Testis (tissue), 5 donors: ENCODE measurements at places on chromosomes 1 and 21. TPM values are rescaled to one million over a fixed set of nuclear protein-coding genes. Genes with fewer than 3 reads are reported as not detected.

The ADORA3 gene
- polyA plus RNA-seq, result 2.5 TPM

The C8B gene
- polyA plus RNA-seq, result 0.59 TPM

The SIM2 gene
- polyA plus RNA-seq, result 0.90 TPM

The PSRC1 gene
- 24.0 TPM for polyA plus RNA-seq

The LCE2A gene
- polyA plus RNA-seq, result not detected

The OSCP1 gene
- 199 TPM for polyA plus RNA-seq

DNA sequence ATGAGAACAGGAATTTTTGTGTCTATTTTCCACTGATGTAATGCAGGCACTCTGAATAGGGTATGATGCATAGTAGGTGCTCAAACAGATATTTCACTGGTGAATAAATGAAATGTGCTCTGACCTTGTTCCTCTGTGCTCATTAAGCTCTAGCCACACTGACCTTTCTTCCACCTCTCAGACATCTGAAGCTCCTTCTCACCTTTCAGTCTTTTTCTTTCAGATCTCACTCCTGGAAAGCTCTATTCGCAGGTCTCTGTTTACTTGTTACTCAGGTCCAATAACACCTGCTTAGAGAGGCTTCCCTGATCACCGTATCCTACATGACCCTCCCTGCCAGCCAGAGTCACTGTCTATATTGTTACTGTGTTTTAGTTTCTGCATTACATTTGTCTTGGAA, 59.2 kb upstream of the IVNS1ABP start:
- no peak for DNase-seq

DNA sequence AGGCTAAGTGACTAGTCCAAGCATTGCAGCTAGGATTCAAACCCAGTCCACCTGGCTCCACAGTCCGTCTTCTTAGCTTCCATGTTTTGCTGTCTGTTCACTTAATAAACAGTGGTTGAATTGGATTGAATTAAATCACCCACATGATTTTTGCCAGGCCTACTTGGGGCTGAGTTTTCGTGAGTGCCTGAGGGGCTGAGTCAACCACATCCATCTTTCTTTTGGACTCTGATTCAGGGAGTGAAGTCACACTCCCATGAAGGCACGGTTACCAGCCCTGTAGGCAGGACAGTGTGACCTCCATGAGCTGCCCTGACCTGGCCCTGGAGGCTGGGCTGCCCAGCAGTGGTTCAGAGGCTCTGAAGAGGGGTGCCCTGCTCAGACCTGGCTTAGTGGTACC, 123.7 kb downstream of the ACTL8 start:
- DNase-seq, result no peak

DNA sequence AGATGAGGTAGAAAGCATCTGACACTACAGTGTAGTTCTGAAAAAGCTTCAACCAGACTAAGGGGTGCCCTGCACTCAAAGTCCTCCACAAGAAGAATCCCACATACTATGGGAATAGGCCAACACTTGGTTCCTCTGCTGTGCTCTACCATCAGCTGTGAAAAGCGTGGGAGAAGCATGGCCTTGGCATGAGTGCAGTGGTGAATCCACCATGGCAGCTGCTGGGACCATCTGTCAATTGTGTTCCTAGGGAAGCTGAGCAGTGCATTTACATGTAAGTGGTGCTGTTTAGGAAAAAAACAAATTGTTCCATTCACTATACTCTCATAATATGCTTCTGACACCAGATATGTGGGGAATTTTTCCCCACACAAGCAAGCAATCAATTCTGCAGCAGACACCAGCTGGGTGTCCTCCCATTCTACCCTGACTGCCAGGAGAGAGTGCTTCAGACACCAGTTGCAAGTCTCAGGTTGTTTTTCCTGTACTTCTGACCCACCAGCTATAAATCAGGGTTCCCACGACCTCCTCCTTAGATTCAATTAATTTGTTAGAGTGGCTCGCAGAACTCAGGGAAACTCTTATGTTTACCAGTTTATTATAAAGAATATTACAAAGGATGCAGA, 230.8 kb upstream of the CHRM3 start:
- no peak for DNase-seq

DNA sequence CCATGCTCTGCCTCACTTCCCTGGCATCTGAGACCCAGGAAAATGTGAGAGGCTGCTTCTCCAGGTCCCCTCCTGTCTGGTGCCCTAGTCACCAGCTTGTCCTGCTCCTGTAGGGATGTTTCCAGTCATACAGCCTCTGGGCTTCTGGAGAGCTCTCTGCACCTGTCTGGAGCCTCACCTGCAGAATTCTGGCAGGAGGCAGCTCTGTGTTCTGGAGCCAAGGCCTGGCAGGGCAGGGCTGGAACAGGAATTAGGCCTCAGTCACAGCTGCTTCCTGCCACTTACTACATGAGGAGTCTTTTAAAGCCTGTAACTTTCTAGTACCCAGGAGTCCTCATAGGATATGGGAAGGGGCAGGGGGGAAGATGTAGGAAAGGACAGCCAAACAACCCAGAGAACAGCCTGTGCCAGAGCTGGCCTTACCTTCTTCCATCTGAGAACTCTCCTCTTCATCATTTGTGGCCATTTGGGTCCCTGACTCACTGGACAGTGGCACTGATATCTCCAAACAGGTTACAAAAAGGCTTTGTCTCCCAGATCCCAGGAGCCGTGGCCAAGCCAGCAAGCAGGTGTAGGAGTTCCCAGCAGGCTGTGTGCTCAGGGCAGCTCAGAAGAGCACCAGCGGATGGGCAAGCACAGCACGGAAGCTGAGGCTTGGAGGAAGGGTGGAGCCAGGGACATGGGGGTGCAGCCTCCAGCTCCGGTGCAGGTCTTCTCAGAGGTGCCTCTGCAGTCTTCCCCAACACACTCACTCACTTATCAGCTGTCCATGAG, 31.4 kb upstream of the ARTN start:
- no peak for DNase-seq

- no peak for DNase-seq
These were observed 430.5 kb downstream of the MRPL39 start for GRCh38 chr21:25176637-25177412.

DNA sequence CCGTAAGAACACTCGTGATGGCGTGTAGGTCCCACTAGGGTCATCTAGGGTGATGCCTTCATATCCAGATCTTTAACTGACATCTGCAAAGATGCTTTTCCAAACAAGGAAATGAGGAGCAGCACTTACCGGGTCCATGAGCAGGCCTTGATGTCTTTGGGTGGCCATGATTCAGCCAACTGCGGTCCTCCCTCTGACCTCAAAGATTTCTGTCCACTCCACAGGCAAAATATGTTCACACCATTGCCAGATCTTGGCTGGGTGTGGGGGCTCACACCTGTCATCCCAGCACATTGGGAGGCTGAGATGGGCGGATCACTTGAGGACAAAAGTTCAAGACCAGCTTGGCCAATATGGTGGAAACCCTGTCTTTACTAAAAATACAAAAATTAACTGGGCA, 18.2 kb downstream of the TRPM2 start:
- DNase-seq, result no peak

DNA sequence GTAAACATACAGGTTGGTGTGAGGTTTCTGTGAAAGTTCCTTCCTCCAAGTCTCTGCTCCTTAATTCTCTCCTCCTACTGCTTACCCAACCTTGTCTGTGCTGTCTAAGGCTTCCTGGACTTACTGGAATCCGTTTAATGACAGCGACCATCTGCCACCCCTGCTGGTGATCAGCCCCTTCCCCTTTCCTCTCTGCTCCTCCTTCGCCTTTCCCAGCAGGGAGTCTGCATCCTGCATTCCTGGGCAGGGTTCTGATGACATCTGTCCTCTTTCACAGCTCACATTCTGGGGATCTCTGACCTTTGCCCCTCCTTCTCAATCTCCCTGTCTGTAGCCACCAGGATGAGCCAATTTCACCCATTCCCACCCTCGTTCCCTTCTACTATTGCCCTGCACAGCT, 66.5 kb downstream of the KIRREL1 start:
- DNase-seq, result no peak

GRCh38 chr1:51303315-51303714, 27.0 kb downstream of the TTC39A start:
- DNase-seq, result no peak

- no peak for DNase-seq
These were observed 155.5 kb upstream of the CACNA1E start for GRCh38 chr1:181327796-181328195.

DNA sequence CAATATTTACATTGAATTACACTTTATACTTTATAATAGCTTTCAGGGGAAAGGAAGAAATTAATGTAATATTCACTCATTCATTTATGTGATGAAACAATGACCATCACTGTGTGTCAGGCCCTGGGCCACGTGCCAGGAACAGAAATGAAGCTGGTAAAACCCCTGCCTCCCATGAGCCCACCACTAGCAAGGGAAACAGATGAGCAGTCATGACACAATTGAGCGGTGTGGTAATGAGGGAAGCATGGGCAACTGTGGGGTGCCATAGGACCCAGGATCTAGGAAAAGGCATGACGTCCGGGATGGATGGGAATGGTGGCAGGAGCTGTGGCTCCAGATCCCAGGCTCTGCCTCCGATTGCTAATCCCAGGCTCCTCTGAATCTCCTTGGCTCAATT, 17.0 kb upstream of the SLC5A9 start:
- DNase-seq, result no peak

GRCh38 chr1:166859597-166859996, 16.5 kb downstream of the TADA1 start:
- DNase-seq, result no peak

GRCh38 chr1:113983391-113983790, 4.1 kb downstream of the OLFML3 start:
- no peak for DNase-seq

DNA sequence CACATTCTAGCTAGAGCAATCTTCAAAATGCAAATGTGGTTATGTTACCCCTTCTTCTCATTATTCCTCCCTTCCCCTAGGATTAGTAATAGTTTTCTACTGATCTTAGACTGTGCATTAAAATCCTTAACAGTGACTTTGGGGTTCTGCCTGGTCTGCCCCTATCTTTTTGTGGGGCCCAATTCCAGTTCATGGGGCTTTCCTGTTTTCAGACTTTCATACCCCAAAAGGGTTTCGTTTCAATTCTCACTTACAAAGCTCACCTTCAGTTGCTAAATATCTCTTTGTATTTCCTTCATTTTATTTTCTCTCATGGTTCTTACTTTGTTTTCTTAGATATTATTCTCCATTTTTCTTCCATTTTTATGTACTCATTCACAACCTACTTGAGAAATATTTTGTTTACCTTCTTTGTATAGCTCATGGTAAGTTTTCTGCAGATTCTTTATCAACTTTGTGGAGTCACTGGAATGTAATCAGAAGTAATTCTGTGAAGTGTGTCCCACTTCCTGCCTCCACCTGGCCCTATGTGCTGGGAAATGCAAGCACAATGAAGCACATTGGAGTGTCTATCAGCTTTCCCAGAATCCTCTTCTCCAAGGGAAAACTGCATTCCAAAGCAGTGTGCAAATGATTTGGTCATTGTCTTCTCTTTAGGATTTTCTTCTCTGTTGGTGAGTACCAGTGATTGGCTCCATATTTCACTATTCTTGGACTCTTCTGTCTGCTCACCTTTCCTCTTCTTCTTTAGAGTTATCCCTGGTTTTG, 350.2 kb downstream of the ZNF326 start:
- DNase-seq, result no peak

- DNase-seq, result peak; percentile 84
These were observed 671 bp downstream of the OMA1 start for GRCh38 chr1:58545591-58546519.

DNA sequence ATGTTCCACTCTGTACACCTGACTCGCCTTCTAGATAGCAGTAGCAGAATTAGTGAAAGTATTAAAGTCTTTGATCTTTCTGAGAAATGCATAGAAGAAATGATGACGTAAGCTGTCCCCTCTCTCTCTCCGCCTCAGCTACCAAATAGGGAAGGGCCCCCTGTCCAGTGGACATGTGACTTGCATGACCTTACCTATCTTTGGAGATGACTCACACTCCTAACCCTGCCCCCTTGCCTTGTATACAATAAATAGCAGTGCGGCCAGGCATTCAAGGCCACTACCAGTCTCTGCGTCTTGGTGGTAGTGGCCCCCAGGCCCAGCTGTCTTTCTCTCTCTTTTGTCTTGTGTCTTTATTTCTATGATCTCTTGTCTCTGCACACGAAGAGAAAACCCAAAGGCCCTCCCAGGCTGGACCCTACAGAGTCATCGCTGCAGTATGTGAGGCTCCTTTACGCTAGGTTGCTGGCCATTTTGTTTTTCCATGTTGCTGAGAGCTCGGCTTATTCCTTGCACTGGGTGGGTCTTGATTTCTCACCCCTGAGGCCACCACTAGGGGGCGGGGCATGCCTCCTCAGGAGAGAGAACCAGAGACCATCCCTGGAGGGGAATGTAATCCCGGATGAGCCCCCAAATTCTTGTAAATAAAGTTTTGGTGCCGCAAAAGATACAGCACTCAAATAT, 16.0 kb upstream of the ZBTB8B start:
- peak; percentile 58 for DNase-seq

DNA sequence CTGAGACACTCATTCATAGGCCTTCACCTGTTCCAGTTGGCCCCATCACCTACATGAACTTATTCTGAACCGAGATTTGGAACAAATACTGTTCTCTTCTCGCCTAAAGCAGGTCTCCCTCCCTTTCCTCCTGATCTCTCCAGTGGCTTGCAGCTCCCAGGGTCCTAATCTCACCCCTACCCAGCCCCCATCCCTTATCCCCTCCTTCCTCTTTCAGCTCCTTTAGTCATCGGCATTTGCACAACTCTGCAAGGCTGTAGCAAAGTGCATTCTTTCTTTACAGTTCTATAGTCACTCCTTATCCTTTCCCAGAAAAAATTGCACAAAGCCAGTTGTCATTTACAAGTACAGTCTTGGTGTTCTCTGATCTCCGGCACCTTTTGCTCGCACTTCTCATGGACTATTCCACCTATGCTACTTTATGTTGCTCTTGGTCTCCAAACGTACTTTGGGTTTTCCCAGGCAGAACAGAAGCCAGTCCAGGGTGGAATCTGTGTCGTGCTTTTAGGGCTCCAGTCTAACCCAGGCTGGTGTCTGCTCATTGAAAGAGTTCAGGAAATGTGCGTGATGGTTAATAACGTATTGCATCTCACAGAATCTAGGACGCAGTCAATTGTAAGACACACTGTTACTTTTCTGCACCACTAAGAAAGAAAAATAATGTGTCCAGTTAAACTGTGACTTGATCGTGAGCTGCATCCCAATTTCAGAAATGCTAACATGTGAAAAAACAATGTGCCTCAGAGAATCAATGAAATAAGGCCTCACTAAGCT, 965 bp downstream of the ABCA4 start:
- DNase-seq, result no peak

DNA sequence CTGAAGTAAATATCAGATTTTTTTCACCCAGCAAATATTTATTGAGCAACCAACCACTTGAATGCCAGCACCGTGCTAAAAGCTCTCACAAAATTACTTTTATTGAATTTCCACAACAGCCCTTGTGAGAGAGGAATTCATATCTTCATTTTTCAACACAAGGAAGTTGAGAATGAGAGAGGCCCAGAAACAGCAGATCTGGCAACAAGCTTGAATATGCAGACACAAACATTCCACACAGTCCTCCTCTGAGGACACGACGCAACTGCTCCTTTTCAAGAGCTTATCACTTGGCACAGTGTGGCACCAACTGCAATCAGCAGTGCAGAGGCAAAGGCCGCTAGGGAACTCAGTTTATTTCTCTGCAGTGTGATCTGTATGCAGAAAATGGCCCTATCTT, 32.2 kb upstream of the IFNAR2 start:
- DNase-seq, result peak; percentile 87
